ENCODE measurements at places on chromosomes 3 and 15. TPM values are rescaled to one million over a fixed set of nuclear protein-coding genes. Genes with fewer than 3 reads are reported as not detected.

Gene DISP2
- total RNA-seq = 5.9 TPM

Gene DAZL
- total RNA-seq = not detected

Gene ADCY5
- 225 TPM for total RNA-seq

Gene ANKRD34C
- total RNA-seq = not detected

Gene PDZRN3
- 130 TPM for total RNA-seq

Gene SI
- total RNA-seq = not detected

Data from Right ventricle myocardium superior (tissue), 1 donor.